ENCODE measurements at places on chromosomes 3 and 15. TPM values are rescaled to one million over a fixed set of nuclear protein-coding genes. Genes with fewer than 3 reads are reported as not detected.

The TTLL3 gene
- total RNA-seq, result 19.5 TPM

The GOLGA8H gene
- total RNA-seq, result 1.7 TPM

- no peak for DNase-seq
These were observed 569 bp downstream of the HIGD2B start for GRCh38 chr15:72685301-72685924.

- DNase-seq, result no peak
These were observed 99.0 kb downstream of the CNTN3 start for GRCh38 chr3:74515451-74515850.

GRCh38 chr15:66854012-66854965 is 152.3 kb downstream of the SMAD6 start:
- DNase-seq, result peak; percentile 66

DNA sequence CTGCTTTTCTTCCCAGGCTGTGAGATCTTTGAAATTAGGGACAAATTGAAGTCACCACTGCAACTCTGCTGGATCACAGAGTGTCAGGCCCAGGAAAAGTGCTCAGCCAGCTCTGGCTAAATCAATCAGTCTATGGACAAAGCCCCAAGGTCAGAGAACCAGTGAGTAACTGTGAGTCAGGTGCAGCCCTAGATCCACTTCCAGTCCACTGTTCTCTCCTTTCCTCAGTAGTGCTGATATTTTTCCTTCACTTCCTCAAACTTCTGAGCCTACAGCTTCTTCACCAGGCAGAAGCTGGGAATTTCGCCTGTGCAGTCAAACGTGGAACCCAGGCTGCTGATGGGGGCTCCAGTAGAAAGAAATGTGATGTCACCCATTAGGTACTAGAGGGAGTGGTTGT is 75.1 kb upstream of the TRIM42 start:
- no peak for DNase-seq

GRCh38 chr3:192986379-192986778 is 68.7 kb upstream of the MB21D2 start:
- no peak for DNase-seq

DNA sequence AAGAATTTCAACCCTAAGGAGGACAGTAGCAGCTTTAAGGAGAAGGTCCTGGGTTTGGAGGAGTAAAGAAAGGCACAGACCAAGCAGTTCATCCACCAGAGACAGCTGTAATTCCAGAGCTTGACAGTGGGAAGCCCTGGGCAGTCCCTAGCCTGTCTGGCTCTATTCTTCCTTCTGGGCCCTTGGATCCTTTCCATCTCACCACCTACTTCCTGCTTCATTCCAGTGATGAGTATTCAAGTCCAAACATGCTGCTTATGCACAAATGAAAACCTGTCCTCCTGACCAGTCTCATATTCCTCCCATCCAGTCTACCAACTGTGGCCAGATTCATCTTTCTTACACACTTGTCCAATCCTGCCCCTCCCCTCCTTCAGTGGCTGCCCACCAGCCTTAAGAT is 171.4 kb downstream of the CNTN3 start:
- DNase-seq, result no peak

DNA sequence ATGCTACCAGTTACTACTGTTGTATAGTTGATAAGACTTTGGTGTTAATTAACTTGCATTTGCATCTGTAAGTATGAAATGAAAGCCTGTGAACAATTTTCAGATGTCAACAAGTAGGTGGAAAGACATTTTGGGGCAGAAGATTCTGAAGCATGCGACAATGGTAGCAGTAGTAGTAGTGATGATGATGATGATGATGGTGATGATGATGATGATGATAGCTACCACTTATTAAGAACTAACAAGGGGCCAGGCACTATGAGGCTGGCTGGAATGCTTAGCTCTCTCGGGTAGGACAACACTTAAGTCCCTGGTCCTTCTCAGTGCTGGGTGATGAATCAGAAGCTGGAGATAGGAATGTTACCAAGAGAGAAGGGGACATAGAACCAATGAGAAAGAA is 333.4 kb upstream of the IL12A start:
- no peak for DNase-seq

GRCh38 chr3:21794291-21794690 is 43.3 kb upstream of the ZNF385D start:
- DNase-seq, result no peak

The VGLL4 gene
- 40.7 TPM for total RNA-seq

DNA sequence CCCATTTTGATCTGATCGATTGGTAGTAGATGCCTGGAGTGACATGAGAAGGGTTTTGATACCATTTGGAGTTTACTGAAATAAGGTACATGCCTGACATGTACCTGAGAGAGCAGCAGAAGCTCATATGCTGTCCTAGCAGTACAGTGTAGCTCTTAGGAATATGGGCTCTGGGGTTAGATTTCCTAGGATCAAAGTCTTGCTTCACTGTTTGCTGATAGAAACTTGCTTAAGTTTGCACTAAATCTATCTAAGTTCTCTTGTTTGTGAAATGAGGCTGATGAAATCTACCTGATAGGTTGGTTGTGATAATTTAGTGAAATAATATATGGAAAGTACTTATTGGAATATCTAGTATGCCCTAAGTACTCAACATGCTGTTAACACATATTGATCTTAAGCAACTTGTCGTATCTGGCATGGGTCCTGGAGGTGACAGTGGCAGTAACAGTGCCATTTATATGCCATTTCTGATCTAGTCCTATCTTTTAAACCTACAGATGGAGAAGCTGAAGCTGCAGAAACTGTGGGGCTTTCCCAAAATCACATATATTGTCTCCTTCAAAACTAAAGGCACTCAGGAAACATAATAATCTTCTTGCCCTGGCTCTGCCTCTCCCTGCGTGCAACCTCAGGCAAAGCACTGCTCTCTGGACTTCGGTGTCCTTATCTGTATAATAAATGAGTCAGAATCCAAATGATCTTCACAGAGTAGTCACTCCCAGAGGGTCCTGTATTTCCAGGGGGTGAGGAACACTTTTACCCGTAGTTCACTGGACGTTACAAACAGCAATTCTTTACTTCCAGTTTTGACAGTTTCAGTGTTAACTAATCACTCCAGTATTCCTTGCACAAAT is 223.6 kb upstream of the SETMAR start:
- DNase-seq, result no peak

GRCh38 chr3:57877116-57877515 is 121.0 kb downstream of the SLMAP start:
- no peak for DNase-seq

All from cardiac septum (tissue), 1 donor.